ENCODE measurements at places on chromosomes 16 and 17.
A peak's percentile ranks its signal among the peaks of the same experiment; 100 is the strongest.

DNA sequence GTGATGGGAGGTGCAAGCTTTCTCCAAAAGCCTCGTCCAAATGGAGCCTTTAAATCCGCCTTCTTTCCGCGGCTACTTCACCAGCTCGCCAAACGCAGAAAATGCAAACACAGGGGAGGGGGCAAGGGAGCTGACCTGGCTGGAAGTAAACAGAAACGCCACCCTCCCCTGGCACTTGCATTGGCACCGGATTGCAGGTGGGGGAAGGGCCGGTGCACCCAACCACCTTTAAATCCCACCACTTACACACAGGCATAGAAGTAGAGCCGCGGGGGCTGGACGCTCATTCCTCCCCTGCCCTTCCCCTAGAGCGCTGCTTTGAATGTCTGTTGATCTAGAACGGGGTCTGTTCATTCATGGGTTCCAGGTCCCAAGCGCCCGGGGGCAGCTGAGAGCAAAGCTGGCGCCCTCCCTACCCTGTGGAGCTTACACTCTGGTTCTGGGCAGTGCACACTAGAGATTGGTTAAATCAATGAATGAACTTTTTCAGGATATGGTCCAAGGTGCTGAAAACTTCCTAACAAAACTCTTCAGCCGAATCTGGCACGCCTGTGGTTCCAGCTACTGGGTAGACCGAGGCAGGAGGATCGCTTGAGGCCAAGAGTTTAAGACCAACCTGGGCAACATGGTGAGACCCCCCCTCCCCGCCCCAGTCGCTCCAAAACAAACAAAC lies 920 bp upstream of the ZCCHC14 start:
- DNase-seq: no peak

- peak; percentile 77 for DNase-seq
Observed at GRCh38 chr17:39929646-39930407, 2.3 kb downstream of the LRRC3C start.

DNA sequence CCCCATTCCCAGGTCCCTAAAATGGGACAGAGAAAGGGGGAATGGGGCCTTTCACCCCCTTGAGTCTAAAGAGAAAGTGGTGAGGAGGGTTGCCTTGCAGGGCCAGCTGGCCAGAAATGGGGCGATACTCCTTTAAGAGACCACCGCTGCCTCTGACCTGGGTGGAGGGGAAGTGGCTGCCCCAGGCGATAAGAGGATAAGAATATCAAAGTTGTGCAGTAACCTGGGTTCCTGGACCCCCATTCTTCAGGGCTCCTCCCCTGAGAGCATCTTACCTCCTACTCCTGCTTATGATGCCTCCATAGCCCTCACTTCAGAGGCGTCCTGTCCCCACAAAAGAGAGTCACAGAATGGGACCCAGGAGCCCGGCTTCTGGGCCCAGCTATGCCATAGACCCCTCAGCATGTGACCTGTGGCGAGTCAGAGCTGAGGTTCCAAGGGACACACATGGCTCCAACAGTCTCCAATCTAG lies 5.2 kb upstream of the TSPOAP1 start:
- no peak for DNase-seq

- peak; percentile 48 for DNase-seq
Observed at GRCh38 chr17:7858522-7858810, 663 bp downstream of the CYB5D1 start.
